ENCODE measurements at places on chromosomes 16 and 17.

DNA sequence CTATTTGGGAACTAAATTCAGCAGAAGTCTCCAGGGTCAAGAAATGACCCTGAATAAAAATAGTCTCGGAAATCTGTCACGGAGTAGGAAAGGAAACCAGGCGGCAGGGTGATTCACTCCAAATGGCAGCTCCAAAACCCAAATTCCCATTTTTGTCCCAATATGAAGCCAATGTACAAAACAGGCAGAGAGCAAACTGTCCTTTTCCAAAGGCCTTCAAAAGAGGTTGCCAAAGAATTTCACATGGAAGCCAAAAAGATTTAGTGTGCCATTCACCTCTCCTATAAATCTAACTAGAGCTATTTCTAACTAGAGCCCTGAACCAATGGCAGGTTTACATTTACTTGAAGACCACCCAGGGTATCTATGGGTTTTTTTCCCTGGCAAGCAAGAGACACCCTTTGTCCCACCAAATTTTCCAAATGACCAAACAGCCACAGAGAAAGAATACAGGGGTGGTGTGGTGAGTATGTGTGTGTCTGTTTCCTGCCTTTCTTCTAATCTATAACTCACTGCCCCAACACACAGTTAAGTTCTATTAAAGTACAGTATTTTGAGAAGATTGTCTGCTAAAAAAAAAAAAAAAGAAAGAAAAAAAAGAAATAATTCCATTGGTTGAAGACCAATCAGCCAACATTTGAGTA, 6.8 kb downstream of the MYO1D start:
- DNase-seq = no peak

GRCh38 chr17:5430413-5430999, 8.4 kb downstream of the C1QBP start:
- no peak for DNase-seq

DNA sequence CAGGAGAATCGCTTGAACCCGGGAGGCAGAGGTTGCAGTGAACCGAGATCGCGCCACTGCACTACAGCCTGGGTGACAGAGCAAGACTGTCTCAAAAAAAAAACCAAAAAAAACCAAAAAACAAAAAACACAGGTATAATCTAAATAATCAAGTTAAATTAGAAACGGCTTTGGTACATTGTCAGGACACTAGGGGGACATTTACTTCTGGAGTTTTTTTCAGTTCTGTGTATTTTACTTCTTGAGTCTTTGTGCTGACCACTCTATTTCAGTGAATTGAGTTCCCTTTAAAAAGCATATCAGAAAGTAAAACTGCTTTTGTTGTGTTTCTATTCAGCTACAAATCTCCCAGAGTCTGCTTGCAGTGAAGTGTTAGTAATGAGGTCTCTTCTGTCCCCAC, 36.3 kb downstream of the DHRS7B start:
- no peak for DNase-seq

DNA sequence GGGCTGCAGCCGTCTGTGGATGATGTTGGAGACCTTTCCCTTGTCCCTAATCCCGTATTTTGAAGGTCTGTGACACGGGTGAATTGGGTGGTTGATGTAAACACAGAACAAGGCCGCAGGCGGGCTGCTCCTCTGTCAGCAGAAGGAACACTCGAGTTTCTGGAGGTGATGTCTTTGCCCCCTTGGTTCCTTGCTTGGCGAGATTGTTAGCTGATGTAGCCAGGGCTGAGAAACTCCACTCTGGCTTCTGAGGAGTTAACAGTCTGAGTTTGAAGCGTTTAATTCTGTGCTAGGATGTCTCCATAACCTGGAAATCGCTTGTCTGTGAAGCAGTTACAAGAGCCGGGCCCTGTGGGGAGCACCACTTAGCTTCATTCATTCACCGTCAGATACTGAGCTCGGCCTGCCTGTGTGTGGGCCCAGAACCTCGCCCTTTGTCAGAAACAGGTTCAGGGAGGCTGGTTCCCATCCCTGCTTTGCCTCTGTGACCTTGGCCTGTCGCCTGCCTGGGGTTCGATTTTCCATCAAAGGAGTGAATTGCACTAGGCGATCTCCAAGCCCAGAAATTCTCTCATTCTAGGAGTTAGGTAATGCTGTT, 1.3 kb downstream of the MAPK8IP3 start:
- no peak for DNase-seq

- no peak for DNase-seq
Observed at GRCh38 chr17:35387496-35387895, 14.1 kb upstream of the SLFN11 start.

DNA sequence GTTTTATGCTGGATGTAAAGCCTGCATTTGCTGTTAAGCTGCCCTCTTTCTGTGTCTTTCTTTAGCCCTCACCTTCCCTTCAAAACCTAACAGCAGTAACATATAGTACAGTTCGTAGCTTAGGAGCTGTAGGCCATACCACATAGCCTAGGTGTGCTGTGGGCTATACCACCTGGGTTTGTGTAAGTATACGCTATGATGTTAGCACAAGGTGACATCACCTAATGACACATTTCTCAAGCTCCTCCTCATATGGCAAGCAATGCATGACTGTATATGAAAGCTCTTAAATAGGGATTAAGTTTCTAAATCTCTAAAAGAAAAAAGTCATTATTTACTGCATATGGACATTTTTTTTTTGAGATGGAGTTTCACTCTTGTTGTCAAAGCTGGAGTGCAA, 57.8 kb upstream of the TMEM97 start:
- no peak for DNase-seq

GRCh38 chr17:37107406-37108083, 158.8 kb downstream of the AATF start:
- DNase-seq = no peak
